Esophagus muscularis mucosa (tissue), 4 donors: ENCODE measurements at places on chromosomes 4 and X. TPM values are rescaled to one million over a fixed set of nuclear protein-coding genes. Genes with fewer than 3 reads are reported as not detected.

Gene PCDH10
- total RNA-seq, result 0.71 TPM

GRCh38 chr4:128917781-128918180 lies 108.3 kb downstream of the JADE1 start:
- no peaks in the 10 kb centered on the region for H3K36me3 ChIP-seq
- H3K27me3 ChIP-seq, result no peaks in the 10 kb centered on the region
- no peak overlapping the region for H3K27ac ChIP-seq
- H3K4me1 ChIP-seq, result no peaks in the 10 kb centered on the region

DNA sequence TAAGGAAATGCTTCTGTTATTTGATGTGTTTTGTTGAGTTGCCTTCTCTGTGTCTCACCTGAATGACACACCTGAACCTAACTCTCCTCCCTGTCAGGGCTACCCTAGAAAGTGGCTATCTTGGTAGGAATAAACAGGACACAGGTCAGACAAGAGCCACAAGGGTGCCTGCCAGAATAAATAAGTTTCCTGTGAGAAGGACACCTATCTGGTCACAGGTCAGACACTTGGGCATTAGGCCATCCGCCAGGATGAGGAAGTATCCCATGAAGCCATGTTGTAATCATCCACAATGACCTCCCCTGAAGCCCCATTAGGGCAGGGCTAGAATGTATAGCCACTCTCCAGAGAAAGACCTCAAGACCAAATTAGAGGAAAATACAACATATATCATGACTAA lies 318.8 kb downstream of the ZNF674 start:
- no peak for DNase-seq
- H3K27ac ChIP-seq, result no peak overlapping the region
- H3K27me3 ChIP-seq, result no peaks in the 10 kb centered on the region
- no peaks in the 10 kb centered on the region for H3K4me1 ChIP-seq
- H3K36me3 ChIP-seq, result no peaks in the 10 kb centered on the region

DNA sequence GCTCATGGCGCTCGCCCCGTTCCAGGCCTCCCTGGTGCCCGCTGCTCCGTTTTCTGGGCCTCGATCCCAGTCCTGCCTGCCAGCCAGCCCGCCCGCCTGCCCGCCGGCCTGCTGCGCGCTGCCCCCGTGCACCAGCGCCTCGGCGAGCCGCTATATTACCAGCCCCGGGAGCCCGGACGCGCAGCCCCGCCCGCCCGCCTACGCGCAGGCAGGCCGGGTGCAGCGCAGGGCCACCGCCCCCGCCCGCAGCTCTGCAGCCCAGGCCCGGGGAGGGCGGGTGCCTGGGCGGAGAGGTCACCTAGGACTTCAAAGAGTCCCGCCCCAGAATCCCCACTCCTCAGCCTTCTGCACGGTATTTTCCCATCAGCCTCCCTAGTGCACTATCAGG lies at the start of gene MAOB:
TSS of gene MAOB (minus strand) at position 157 of the 388 bp plus-strand sequence. CDS start at position 6, 151 bp downstream.
- H3K36me3 ChIP-seq, result no peaks in the 10 kb centered on the region
- peaks cover 40% of the 10 kb centered on the region for H3K4me1 ChIP-seq
- peak within 1 kb of the TSS; percentile 79 for H3K27ac ChIP-seq
- DNase-seq, result no peak
- H3K27me3 ChIP-seq, result no peaks in the 10 kb centered on the region

DNA sequence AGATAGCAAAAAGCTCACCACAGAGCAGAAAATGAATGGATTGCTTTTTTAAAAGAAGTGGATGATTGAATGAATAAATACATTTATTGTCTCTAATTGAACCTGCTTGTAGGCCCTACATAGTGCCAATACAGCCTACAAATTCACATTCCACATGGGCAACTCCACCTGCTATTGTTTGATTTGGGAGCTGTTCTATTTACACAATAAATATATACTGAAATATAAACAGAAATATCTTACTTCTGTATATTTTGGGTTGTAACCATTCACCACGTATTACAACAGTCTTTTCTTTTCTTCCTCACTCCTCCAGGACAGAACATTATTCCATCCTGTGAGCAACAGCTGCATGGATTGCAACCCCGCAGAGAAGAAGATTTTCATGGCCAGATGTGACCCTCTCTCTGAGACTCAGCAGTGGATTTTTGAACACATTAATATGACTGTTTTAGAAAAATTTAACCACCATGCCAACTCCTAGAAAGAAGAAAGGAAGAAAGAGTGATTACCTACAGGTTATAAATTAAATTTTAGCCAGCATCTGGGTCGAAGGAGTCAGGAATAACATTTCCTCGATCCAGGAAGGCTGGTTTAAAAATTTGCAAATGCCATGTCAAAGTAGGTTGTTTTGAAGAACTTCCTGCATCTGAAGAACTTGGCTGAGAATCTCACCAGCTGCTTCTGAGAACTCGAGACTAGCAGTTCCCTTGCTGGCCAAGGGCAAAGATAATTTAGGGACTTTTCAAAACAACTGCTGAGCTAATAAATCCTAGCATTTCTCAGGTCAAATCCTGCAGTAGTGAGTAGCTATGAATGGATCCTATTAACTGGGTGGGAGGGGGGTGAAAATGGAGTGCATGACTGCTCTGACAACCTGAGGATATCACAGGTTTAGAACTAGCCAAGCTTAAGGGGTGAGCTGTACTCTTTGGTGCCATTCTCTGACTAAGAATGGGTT lies 128.7 kb upstream of the GALNT7 start:
- no peak for DNase-seq
- no peaks in the 10 kb centered on the region for H3K27me3 ChIP-seq
- H3K27ac ChIP-seq, result no peak overlapping the region
- H3K4me3 ChIP-seq, result no peak overlapping the region
